ENCODE measurements at places on chromosomes 6 and 20.

DNA sequence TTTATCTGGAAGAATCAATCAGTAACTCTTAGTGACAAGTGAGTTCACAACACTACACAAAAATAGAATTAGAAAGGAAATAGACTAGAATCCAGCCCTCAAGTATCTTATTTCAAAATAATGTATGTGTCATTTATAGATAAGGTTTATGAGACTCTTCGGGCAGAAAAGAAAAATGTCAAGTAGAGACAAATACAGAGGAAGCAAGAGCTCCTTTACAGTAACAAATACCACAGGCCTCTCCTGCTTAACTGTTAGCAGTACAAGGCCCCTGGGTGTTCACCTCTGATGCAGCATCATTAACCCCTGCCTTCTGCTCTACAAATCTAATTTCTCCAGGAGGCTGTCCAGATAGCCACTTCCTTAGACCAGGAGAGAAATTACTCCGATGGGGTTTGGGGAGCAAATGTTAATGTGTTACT is 76.7 kb downstream of the UBE3D start:
- no peak for DNase-seq

GRCh38 chr6:168641446-168641845 is 200.5 kb downstream of the SMOC2 start:
- no peak for DNase-seq

- DNase-seq: no peak
These were observed 60.5 kb upstream of the SLC22A23 start for GRCh38 chr6:3517350-3517749.

DNA sequence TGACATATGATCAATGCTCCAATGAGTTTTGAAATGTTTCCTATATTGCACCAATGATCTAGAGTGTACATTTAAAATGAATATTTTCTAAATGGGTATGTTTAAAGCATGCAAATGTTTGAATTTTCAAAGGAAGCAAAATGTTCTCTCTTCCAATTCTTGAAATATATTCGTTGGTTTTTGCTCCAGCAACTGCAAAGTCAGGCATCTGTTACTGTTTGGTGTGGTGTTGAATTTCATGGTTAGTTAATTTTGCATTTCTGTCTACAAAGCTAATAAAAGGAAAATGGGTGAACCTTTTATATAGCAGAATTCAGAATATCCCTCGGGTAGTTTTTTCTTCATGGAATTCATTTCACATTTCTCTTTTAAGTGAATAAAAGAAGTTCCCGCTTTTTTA is 1018.3 kb downstream of the GRIK2 start:
- DNase-seq: no peak

GRCh38 chr6:41672016-41672415 is 33.7 kb downstream of the MDFI start:
- no peak for DNase-seq
